RWPE1 (cell line): ENCODE measurements at places on chromosomes 3 and 15.

DNA sequence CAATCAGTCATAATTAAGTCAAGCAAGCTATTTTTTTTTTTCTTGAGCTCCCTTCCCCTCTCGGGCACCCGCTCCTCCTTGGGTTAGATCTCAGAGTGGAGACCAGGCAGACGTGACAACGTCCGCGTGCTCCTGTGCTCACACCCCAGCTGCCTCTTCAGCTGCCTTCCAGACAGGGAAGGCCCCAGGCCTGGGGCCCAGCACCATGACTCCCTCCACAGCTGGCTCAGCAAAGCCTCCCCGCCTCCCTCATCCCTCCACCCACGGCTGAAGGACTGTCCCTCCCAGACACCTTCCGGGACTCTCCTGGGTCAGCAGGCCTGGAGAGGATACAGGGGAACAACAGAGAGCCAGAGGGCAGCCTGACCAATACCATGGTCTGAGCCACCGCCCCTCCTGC is 87.9 kb upstream of the LINGO1 start:
- no peak for DNase-seq

GRCh38 chr3:161925749-161926360 is 429.2 kb downstream of the OTOL1 start:
- DNase-seq = no peak

- no peak for DNase-seq
These were observed 98.9 kb downstream of the EOMES start for GRCh38 chr3:27623085-27623753.

GRCh38 chr15:77904901-77905300 is 172.6 kb downstream of the TBC1D2B start:
- no peak for DNase-seq

DNA sequence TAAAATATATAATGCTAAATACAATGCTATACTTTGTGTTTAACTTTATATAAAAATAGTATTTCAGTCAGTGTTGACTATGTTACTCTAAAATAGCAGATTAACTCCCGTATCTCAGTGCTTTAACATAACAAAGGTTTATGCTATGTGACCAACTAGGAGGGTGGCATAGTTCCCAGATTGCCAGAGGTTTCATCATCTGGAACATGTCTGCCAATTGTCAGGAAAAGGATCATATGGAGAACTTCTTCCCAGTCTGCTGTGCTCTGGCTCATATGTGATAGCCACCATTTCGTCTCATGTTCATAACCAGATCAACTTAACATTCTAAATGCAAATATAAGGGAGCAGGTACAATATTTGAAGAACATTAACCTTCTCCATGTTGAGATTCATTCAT is 720.2 kb downstream of the MCTP2 start:
- DNase-seq = no peak

DNA sequence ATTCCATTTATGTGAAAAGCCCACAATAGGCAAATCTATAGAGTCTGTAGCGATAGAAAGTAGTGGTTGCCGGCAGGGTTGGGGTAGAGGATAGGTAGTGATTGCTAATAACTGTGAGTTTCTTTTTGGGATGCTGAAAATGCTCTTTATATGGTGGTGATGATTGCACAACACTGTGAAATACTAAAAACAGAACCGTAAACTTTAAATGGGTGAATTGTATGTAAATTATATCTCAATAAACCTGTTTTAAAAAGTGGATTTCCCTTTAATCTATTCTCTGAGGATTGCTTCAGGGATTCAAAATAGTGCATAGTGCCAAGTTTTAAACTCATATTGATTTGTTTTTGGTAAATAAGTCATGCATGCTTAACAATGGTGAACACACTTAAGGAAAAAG is 140.2 kb downstream of the LPP start:
- DNase-seq = no peak

DNA sequence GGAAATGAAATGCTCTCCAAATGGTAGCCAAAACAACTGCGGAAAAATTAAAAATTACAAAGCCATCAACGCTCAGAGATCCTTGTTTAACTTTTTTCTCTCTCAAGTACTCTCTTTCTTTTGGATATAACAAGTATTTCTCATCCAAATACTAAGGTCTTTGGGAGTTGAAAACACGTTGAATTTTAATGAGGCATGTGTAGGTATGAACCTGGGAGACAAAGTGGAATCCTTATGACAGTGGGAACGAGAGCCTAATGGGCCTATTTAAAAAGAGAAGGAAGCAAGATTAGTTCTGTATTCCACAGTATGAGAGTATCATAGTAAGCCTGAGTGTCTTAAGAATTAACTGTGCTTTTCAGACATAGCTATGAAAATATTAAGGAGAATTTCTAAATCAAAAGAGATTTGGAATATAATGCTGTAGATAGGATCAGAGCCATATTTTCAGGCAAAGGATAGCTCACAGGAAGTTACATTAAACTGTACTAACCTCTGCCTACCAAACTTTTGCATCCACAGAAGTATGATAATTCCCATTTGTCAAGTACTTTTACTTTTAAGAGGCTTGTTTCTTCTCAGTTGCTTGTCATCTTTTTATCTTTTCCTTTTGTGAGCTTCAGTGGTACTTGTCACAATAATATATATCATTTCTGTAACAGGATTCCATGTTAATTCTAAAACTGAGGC is 759 bp downstream of the CD96 start:
- DNase-seq = no peak

DNA sequence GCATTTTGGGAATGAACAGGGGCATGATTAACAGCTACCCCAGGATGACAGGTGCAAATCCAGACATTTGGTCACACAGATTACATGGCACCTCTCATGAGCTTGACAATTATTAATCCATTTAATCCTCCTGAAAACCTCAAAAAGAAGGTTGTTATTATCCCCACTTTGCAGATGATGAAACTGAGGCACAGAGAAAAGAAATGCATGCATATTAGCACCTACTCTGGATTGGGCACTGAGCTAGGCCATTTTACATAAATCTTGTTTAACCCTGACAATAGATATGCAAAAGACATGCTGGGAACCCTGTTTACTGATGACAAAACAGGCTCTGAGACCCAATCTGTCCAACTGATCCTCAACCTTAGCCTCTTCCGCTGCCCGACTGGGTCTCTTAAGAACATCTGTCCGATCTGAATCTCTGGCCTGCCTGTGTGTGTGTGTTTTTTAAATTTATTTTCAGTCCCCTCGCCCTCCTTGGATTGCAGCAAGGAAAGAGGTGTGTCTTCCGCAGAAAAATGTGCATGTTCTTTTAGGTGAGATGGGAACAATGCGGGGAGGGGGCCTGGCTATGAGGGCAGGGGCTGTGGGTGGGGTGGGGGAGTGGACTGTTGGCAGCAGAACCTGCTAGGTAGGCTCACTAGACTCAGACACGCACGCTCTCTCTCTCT is 162.5 kb downstream of the WNT7A start:
- no peak for DNase-seq

DNA sequence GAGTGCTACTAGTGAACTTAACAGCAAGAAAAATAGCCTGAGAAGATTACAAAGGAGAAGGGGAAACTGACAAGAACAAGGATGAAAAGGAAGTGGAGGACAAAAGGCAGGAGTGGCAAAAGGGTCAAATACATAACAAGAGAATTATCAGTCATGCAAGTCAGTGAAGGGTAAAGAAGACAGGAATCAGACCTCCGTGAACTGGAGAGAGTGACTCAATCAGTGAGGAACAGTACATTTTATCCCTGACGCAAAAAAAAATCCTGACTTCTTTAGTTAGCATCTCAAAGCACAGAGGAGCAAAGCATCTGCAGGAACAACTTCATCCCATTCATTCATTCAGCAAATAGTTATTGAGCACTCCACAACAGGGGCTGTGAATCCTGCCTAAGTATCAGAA is 97.8 kb downstream of the SST start:
- no peak for DNase-seq

DNA sequence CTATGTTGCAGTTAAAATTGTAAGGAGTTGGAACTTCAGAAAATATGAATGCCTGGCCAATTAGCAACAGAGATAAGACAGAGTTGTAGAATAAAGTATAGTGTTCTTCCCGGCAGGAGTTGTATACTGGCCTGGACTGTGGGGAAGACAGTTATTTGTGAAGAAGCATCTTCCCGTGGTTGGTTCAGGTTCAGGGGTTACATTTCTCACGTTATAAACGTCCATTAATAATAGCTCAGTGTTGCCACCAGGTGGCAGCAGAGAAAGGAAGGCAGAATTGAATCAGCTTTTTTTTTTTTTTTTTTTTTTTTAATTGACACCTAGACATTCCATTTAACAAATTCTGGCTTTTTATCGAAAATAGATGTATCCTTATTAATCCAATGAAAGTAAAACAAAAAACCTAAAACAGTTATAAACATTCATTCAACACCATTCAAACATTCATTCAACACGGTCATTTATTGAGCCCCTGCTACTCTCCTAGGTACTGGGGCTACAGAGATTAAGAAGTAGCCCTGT is 66.4 kb upstream of the NR2E3 start:
- peak; percentile 55 for DNase-seq

DNA sequence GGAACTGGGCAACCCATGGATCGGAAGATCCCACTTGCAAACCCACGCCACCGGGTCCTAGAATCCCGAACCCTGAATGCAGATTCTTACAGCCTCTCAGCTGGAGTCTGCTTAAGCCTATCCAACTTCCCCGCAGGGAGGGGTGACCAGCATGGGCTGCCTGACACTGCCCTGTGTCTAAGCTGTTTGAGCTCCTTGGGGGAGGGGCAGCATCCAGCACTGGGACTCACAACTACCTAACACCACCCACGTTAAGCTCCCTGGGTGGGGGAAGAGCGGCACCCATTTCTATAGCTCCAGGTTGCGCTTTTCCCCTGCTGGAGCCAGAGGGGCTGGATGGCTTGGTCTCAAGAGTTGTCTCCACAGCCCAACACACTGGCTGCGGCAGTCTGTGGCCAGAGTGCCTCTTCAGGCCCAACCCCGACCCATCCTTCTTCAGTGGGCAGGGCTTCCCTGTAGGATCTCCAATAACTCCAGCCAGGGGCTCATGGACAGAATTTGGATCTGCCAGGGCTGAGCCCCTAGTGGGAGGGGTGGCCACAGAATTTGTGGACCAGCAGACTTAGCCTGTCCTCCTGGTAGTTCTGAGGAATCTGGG is 649.2 kb downstream of the TUSC7 start:
- no peak for DNase-seq

DNA sequence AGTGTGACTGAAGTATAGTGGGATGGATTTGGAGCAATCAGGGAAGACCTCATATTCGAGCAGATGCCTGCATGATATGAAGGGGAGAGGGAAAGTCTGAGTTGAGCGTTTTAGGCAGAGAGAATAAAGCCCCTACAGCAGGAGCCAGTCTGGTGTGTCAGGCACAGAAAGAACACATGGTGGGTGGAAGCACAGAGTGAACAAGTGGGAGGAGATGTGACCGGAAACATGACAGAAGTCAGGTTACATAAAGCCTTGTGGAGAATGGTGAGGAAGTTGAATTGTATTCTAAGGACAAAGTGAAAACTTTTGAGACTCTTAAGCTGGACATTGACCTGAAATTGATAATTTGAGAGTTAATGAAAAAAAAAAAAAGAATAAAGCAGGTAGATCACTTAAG is 541.0 kb downstream of the PLOD2 start:
- no peak for DNase-seq

DNA sequence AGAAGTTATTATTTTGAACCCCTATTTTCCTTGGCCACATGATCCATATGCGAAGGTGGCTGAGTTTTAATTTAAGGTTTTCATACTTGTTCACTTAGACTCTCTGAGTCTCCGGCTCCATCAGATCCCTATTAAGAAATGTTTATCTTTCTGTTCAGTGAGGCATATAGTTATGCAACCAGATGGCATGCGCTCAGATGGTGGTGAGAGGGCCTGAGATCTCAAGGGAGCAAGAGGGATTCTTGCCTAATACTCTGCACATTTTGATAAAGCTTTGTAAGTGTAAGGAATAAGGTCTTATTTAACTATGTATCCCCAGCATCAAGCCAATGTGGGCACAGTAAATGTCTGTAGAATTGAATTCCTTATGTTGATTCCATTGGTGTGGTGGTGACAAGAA is 78.9 kb upstream of the DPH6 start:
- DNase-seq = no peak

- DNase-seq = no peak
These were observed 201.6 kb downstream of the SATB1 start for GRCh38 chr3:18223571-18223970.

GRCh38 chr3:185540695-185541094 is 11.7 kb downstream of the LIPH start:
- DNase-seq = no peak

DNA sequence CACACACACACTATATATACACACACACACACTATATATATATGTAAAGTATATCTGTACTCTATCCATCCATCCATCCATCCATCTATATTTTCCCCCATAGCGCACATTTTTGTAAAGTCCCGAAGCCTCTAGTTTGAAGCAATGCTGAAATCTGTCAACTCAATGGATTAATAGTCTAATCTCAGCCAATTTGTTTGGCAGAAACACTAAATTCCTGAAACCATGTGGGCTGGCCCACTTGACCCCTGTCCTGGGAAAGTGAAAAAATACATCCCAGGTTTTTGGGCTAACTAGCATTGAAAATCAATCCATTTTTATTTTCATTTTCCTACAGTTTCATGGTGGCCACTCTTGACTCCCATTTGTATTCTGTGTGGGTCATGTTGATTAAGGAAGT is 166.7 kb downstream of the SLCO3A1 start:
- DNase-seq = no peak

- DNase-seq = peak; percentile 93
These were observed 24.3 kb downstream of the PGPEP1L start for GRCh38 chr15:98983334-98983733.

DNA sequence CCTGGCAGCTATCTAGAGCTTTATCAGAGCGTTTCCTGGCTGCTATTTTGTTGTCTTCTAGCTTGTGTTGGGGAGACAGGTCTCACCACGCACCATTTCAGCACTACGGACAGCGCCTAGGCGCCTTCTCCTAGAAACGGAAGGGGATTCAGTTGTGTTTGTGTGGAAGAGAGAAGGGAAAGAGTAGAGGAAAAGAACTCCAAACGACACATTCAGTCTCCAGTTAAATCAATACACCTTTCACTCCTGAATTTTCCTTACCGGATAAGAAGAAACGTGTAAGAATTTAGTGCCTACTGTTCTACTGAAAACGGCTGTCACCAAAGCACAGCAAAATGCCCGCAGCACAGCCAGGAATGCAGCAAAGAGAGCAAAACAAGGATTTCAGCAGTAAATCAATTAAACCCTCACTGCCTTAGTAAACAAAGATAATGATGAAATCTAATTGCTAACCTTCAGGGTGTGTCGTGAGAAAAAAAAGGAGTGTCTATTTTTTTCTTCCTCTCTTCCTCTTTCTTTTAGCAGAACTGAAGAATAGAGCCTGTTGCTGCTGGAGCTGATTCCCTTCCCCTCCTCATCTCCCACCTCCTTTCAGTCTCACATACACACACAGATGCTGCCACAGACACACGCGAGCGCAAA is 412 bp upstream of the CTXN2 start:
- peak; percentile 40 for DNase-seq
